Activated T-cell treated with anti-CD3 and anti-CD28 coated beads for 4 hours (primary cell): ENCODE measurements at places on chromosomes 2 and 18.

GRCh38 chr2:86012007-86012712 lies 93.5 kb downstream of the POLR1A start:
- DNase-seq = no peak

- DNase-seq = no peak
Measured at GRCh38 chr2:86237172-86237571, 37.9 kb downstream of the MRPL35 start.

DNA sequence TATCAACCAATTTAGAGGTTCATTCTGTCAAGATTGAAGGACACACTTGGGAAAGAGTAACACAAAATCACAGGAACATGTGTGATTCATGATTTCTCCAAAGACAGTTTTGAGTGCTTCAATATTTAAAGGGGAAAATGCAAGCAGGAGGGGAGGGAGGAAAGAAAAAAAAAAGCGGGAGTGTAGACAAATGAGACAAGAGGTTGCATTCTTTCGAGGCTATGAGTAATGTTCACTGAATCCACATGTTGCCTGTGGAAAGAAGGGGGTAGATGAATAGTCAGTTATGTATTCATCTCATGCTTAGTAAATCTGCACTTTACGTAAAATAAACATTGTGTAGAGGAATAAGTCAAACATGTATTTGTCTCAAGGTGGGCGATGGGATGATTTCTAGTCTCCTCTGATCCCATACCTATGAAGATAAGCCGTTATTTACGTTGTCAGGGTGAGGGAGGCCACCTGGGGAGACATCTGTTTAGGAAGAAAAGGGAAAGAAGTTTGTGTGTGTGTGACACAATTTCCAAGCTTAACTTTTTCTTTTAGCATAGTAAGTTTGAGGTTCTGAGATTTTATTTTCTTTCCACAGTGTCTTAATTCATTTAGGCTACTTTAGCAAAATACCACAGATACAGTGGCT lies 211.0 kb upstream of the ZC3H15 start:
- DNase-seq = no peak

- DNase-seq = no peak
Measured at GRCh38 chr2:224764565-224765236, 48.5 kb upstream of the CCDC195 start.

GRCh38 chr2:85684380-85684779 lies 9.8 kb upstream of the GNLY start:
- no peak for DNase-seq

DNA sequence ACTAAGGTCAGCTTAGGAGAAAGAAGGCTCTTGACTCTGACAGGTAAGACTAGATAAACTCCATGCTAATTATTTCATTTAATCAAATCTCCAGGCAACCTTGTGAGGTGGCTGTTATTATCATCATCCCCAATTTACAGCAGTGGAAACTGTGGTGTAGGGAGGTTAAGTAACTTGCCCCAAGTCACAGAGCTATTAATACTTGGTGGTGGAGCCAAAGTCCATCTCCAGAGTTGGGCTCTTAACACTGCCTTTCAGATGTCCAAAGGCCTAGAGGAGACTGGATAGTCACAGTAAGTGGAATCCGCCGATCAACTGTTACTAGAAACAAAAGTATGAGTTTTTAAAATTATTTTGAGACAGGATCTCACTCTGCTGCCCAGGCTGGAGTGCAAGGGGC lies 46.6 kb upstream of the SP3 start:
- DNase-seq = no peak

- no peak for DNase-seq
Measured at GRCh38 chr2:206378835-206379234, 64.5 kb upstream of the ADAM23 start.

DNA sequence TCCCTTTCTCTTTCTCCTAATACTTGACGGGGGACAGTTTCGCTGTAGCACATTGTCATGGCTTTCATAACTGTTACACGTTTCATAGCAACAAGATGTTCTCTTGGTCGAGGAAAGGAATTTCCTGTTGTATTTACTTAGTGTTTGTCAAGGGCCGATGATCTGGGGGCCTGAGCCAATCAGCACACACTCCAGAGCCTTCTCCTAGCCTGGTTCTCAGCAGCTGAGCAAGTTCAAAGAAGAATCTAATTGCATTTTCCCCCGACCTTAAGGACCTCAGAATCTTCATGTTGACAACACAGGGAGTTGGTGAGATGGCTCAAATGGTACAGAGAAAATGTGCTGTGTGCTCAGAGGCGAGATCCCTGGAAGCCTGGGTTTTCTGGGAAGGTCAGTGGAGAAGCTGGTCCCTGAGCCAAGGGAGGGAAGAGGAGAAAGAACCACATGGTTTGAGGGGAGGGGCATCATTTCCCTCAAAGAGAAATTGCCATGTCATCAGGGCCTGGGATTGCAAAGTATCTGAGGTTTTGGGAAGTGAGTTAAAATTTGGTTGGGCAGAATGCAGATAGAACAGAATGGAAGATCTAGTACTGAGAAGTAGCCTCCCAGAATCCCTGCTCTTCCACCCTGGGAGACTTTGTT lies 76.9 kb upstream of the AGAP1 start:
- no peak for DNase-seq

DNA sequence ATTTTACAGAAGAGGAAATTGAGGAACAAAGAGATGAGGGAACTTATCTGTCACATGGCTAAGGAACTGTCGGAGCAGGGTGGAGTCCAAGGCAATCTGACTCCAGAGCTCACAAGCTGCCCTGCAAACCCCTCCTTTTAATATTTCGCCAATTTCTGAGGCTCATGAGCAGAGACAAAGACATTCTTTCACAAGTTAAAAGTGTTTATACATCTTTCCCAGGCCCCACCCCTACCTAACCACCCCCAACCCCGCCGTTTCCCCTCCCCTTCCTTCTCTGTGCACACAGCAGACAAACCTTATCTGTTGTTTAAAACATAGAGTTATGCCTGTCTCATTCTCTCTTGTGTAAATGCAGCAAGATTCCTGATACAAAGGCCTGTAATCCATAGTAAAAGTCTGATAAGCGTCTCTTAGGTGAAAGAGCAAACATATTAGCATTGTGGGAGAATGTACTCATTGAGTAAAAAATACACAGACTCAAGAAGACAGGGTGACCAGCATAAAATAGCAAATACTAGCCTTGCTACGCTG lies 44.3 kb downstream of the EPHA4 start:
- DNase-seq = no peak

DNA sequence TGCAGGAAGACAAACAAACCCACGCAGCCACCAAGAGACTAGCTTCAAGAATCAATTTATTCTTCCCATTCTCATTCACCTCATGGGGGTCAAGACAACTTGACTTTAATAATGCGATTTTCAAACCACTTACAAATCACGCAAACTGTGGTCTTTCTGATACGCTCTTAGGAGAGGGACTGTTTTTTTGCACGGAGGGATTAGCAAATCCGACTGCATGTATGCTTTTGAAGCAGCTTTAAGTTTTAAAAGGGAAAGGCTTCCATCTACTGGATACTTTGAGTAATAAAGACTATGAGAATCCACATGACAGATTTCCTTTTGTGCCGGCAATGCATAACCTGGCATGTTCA lies 322.9 kb upstream of the KCNJ3 start:
- no peak for DNase-seq

DNA sequence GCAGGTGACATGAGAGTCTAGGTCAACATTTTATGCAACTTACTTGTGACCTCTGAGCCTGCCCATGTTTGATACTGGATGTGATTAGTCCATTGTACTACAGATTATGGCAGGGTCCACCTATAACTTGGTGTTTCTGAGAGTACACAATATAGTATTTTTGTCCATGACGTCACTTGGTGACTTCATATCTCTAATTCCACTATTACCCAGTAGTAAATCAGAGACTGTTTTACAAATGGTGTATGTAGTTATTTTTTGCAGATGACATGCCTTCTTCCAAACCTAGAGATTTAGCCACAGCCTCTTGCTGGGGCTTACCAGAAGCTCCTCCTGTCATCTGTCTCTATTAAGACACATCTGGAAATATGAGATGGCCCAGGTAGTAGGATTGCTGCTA lies 24.6 kb upstream of the TMX3 start:
- no peak for DNase-seq

GRCh38 chr18:33576999-33577646 lies 896 bp upstream of the ASXL3 start:
- no peak for DNase-seq

- no peak for DNase-seq
Measured at GRCh38 chr2:43708891-43709290, 32.7 kb upstream of the C1GALT1C1L start.

DNA sequence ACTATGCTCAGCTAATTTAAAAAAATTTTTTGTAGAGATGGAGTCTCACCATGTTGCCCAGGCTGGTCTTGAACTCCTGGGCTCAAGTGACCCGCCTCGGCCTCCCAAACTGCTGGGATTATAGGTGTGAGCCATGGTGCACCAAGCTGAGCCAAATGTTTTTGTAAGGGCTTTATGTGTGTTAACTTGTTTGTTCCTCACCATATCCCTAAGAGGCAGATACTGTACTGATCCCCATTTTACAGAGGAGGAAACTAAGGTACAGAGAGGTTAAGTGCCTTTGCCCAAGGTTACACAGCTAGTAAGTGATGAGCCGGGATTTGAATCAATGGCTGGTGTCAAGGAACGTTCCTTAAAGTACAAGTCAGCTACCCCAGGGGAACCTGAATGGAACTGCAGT lies 85.3 kb upstream of the KLF7 start:
- DNase-seq = no peak

GRCh38 chr2:99035920-99036319 lies 99.9 kb upstream of the CRACDL start:
- no peak for DNase-seq

GRCh38 chr2:239829326-239829725 lies 195.8 kb downstream of the NDUFA10 start:
- no peak for DNase-seq

- DNase-seq = no peak
Measured at GRCh38 chr2:35347561-35347960, 1008.0 kb upstream of the CRIM1 start.

DNA sequence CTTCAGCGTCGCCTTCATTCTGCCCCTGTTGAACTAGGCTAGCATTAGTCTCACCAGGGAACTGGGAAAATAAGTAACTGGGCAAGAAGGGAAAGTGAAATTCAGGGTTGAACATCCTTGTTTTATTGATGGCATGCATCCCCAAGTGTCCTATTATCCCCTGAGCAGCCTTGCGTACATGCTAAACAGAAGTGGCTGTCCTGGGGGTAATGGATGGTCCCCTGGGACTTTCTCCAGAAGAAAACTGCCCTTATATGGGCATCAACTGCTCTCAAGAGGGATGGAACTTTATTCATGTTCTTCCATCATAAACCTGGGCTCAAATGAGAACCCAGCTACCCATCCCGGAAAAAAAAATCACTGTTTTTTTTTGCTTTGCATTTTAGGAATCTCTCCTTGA lies 11.8 kb upstream of the SMIM21 start:
- no peak for DNase-seq

DNA sequence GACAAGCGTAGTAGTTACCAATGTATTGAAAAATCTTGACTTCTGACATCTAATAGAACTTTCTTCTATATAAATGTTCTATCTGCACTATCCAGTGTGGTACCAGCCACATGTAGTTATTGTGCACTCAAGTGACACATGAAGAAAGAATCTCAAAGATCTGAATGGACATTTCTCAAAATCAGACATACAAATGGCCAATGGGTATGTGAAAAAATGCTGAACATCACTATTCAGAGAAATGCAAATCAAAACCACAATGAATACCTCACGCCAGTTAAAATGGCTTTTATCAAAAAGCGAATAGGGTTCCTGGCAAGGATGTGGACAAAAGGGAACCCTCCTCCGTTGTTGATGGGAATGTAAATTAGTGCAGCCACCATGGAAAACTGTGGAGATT lies 37.5 kb upstream of the SMCHD1 start:
- no peak for DNase-seq

DNA sequence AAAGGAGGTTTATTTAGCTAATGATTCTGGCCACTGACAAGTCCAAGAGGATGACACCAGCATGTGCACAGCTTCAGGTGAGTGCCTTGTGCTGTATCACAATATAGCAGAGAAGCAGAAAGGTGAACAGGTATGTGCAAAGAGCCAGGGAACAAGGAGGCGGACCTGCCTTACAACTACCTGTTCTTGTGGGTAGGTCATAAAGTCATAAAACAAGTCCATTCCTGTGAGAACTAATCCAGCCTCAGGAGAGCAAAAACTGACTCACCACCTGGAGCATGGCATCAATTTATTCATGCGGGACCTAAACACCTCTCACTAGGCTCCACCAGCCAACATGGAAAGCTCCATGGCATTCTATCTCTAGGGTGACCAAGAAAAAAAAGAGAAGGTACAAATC lies 234.2 kb downstream of the ASXL3 start:
- no peak for DNase-seq

- no peak for DNase-seq
Measured at GRCh38 chr18:62828852-62829251, 113.5 kb downstream of the PHLPP1 start.

GRCh38 chr18:35740656-35741055 lies 159.1 kb downstream of the GALNT1 start:
- DNase-seq = no peak

DNA sequence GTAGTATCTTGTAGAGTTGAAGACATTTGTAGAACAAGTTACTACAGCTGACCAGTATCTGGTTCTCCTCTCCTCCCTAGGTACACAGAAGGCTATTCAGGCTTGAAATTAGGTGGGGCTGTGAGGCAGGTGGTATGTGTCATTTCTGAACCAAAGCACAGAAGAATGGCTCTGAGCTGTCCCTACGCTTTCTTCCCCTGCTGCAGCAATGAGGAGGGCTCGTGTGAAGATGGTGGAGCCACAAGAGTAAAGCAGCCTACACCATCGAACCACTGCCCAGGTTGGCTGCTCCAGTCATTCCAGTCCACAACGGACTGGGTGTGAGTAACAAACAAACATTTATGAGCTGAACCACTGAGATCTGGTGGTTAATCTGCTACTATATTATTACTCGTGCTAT lies 148.9 kb downstream of the DTNB start:
- no peak for DNase-seq

- no peak for DNase-seq
Measured at GRCh38 chr2:31319406-31320175, 85.6 kb downstream of the EHD3 start.
